ENCODE measurements at places on chromosomes 16 and 17.

- DNase-seq = no peak
Observed at GRCh38 chr17:78826836-78827509, 13.6 kb downstream of the USP36 start.

- DNase-seq = no peak
Observed at GRCh38 chr17:38469875-38470274, 41.6 kb downstream of the ARHGAP23 start.

DNA sequence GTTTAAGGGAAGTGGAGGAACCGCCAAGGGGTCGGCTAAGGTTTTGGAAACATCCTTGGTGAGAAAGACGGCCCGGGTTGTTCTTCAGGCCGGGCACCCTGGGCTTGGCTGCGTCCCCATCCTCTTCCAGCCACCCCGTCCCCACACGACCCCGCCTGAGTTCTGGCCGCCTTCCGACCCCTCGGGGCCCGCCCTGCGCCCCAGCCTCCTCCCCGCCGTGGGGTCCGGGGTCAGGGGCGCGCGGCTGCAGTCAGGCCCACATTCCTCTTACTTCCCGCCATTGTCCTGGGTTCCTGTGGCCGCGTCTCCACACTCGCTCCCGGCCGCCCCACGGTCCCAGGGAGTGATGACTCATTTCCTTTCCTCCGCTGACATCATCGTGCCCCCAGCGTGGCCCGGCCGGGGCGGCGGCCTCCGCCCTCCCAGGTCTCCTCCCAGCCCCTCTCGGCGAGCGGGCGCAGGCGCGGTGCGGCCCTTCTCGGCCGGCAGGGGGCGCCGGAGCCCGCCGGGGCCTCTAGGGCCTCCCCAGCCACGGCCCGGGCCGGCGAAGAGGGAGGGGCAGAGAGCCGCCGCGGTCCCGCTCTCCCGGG lies 59.6 kb downstream of the WSB1 start:
- DNase-seq = peak; percentile 81

DNA sequence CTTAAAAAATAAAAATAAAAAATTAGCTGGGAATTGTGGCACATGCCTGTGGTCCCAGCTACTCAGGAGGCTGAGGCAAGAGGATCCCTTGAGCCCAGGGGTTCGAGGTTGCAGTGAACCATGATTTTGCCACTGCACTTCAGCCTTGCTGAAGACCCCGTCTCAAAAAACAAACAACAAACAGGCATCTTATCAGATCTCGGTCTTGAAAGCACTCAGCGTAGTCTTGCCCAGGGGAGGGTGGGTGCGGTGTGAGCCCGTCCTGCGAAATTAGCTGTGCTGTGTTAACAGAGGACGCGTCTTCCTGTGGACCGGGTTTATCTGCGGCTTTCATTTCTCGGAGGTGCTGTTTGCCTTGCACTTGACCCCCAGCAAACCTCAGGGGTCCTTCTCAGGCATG lies 5.4 kb downstream of the GAA start:
- DNase-seq = no peak

DNA sequence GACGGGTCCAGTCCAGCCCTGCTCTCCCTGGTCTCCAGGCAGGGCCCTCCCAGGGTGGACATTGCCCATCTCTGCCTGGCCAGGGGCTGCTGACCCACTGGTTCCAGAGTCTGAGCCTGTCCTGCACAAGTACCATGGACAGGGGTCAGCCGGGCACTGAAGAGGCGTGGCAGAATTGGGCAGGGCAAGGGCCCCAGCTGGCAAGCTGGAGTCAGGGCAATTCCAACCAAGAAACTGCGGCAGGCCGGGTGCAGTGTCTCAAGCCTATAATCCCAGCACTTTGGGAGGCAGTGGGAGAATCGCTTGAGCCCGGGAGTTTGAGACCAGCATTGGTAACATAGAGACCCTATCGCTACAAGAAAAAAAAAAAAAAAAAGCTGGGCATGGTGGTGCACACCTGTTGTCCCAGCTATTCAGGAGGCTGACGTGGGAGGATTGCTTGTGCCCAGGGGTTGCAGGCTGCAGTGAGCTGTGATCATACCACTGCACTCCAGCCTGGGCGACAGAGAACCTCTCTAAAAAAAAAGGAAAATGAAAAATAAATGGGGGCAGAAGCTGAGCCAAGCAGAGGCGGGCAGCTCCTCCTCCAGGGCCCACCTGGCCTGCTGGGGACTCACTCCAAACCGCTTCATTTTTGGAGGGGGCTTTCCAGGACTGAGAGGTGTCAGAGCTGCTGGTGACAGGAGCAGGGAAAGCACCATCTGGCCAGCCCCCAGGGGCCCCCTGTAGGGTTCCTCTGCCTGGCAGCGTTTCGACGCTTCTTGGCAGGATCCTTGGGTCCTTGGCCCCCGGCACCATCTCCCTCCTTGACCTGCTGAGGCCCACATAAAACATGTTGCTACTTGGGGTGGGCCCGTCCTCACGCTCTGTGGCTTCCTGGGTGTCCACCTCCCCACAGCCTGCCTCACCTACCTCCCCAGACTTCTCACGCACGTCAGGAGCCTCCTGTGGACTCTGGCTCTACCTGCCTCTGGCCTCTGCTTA lies 2.9 kb upstream of the MAFG start:
- DNase-seq = no peak

DNA sequence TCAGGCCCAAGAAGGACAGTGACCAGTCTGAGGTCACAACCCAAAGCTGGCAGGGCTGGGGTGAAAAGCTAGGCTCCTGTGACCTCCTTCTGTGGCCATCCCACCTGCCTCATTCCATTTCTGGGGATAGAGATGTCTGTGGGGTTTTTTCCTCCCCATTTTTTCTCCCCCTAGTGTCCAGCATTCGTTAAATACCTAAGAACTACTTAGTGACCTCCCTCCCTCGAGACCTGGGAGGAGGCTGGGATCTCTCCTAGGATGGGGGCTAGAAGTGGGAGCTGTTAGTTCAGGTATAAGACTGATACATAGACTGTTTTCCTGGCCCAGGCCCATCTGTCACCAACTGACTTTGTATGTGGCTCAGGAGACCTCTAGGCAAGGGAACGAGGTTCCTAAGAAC lies 20.5 kb upstream of the STAC2 start:
- DNase-seq = no peak

GRCh38 chr17:32901743-32902142 lies 24.8 kb upstream of the MYO1D start:
- no peak for DNase-seq

GRCh38 chr17:47821424-47822391 lies at the start of gene OSBPL7:
Gene OSBPL7 (minus strand): TSS chr17:47821794. CDS start chr17:47820278, 1,516 bp downstream.
- peak; percentile 65 for DNase-seq

DNA sequence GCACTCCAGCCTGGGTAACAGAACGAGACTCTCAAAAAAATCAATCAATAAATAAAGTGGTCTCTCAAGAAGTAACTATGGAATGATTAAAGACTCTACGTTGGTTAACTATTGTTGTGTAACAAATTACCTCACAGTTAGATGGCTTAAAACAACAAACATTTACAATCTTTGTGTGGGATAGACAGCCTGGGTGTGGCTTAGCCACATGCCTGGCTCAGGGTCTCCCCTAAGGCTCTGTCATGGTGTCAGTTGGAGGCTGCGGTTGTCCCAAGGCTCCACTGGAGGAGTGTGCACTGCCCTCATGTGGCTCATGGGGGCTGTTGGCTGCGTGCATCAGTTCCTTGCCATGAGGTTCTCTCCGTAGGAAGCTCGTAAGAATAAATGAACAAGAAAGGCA lies 294.5 kb downstream of the SNX29 start:
- no peak for DNase-seq

GRCh38 chr17:15967706-15968399 lies 22.9 kb downstream of the ADORA2B start:
- no peak for DNase-seq

GRCh38 chr17:18921485-18921884 lies 30.5 kb upstream of the SLC5A10 start:
- no peak for DNase-seq

DNA sequence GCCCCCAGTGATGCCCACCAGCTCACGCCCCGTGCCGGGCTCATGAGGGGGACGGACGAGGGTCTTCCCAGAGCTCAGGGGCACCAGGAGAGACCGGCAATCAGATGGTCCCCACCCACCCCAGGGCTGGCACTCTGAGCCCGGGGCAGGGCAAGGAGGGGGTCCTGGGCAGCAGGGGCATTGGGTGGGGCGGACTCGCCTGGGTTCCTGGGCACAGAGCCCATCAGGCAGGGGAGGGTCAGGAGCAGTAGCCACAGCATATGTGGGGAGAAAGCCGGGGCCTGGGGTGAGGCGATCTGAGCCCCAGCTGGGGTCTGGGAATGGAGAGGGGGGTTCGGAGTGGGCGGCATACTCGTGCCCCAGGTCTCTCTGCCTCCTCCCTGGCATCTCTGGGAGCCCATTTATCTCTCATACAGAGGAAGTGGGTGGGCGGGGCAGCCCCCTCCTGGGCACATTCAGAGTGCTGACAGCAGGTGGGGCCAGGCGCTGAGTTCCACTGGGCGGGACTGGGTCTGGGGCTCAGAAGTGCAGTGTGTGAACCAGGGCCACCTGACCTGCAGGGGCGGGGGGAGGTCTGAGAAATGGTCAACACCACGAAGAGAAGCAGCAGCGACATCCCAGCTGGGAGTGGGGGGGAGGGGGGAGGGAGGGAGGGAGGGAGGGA lies 20.5 kb upstream of the UBE2I start:
- DNase-seq = no peak

- no peak for DNase-seq
Observed at GRCh38 chr17:81870131-81870980, 781 bp downstream of the ARHGDIA start.

- no peak for DNase-seq
Observed at GRCh38 chr16:24991349-24991748, 23.8 kb downstream of the ARHGAP17 start.

GRCh38 chr17:38568274-38568673 lies 37.5 kb downstream of the SRCIN1 start:
- DNase-seq = no peak

DNA sequence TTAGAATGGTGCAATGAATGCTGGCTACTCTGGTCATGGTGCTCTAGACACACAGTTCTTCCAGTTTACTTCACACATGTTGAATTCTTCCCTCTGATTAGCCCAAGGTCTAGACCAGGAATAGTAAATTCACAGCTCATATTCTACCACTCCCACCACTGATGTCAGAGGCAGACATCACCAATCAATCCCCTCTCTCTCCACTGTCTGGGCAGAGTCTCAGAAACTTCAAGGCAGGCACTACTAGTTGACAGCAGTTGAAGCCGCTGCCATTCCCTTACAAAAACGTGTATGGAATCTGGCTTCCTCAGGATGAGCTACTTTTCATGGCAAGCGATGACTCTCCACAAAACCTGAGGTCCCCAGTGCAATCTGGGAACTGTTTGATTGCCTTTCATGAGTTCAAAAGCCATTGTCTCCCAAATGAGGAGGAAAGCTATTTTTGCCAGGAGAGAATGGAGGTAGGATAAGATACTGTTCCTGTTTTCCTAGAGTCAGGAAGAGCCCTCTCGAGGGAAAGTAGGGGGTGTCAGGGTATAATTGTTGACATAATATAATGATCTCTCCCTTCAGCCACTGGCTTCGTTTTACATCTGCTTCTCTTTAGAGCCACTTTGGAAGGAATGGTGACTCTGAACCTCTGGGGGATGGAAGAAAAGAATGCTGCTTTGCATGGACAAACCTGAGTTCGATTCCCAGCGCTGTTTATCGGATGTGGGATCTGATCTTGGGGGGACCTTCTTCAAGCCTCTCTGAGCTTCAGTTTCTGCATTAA lies 90.0 kb downstream of the FOXL1 start:
- DNase-seq = no peak

DNA sequence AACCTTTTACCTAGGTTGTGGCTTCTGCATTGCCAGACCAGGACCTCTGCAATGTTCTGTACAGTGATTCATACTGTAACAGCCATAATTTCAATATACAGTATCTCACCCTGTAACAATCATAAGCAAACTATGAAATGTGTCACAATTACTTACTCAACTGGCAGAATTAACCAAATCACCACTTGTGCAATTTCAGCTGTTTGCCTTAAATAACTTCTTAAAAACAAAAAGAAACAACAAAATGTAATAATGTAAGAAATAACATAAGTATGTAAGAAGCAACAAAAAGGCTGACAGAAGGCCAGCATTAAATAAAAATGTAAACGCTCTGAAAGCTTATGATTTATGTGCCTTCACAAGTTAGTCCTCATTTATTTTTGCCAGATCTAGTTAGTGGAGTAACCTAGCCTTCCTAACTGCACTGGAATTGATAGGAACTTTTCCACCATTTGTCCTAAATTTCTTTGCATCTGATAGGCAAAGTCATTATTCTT lies 96.9 kb downstream of the SKAP1 start:
- DNase-seq = no peak

GRCh38 chr16:87930456-87930855 lies 5.9 kb downstream of the CA5A start:
- DNase-seq = no peak

- DNase-seq = no peak
Observed at GRCh38 chr16:48818257-48818656, 208.3 kb upstream of the N4BP1 start.

DNA sequence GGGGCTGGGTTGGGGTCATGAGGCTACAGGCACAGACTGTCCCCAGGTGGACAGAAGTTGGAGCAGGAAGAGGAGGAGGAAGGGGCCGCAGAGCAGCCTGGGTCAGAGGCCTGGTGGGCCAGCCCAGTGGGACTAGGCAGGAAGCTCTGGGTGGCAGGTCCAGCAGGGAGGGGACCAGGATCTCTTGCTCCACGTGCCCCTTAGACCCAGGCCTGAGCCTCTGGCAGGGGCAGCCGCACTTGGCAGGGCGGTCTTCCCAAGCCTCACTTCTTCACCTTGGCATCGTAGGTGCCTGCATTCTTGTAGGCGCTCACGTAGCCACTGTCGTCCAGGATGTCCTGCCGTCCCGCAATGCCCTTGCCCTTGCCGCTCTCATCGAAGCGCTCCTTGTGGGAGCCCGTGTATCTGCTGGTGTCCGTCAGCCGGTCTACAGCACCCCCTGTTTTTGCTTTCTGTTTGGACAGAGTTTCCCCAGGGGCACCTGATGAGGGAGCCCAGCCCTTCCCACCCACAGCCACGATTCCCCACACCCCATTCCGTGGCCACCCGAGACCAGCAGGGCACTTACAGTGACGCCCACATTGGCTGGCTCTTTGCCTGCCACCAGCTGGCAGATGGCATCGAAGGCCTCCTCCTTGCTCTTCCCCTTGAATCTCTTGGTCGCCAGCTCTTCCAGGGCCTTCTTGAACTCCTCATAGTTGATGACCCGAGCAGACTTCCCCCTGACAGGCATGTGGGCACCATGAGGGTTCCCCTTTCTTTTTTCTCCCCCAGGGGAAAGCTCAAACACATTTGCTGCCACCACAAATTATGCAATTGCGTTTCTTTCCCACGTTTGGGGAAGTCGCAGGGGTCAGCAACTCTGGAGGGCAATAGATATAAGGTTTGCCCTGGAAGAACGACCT lies 3.1 kb downstream of the TPPP3 start:
- no peak for DNase-seq

- no peak for DNase-seq
Observed at GRCh38 chr16:31528523-31529107, 915 bp downstream of the AHSP start.

All from stimulated activated CD8-positive, alpha-beta memory T cell treated with anti-CD3 and anti-CD28 coated beads, Interleukin-4, amount 100 ng/mL, for 24 hours (primary cell).